ENCODE measurements at places on chromosomes 1 and 21. TPM values are rescaled to one million over a fixed set of nuclear protein-coding genes. Genes with fewer than 3 reads are reported as not detected.

- no peak for DNase-seq
- no peaks in the 10 kb centered on the region for H3K4me1 ChIP-seq
- no peaks in the 10 kb centered on the region for H3K36me3 ChIP-seq
- no peak overlapping the region for H3K27ac ChIP-seq
- no peaks in the 10 kb centered on the region for H3K27me3 ChIP-seq
Measured at GRCh38 chr21:32096411-32096810, 182.4 kb downstream of the MIS18A start.

- H3K4me1 ChIP-seq = no peaks in the 10 kb centered on the region
- no peak overlapping the region for H3K4me3 ChIP-seq
- H3K27ac ChIP-seq = no peak overlapping the region
- DNase-seq = no peak
- H3K27me3 ChIP-seq = peaks cover 37% of the 10 kb centered on the region
Measured at GRCh38 chr1:150553392-150554085, 4.3 kb downstream of the ADAMTSL4 start.

GRCh38 chr1:233334092-233334491, 6.6 kb downstream of the MAP3K21 start:
- peaks cover 2% of the 10 kb centered on the region for H3K4me1 ChIP-seq
- H3K27me3 ChIP-seq = peaks cover 3% of the 10 kb centered on the region
- no peaks in the 10 kb centered on the region for H3K36me3 ChIP-seq
- no peak overlapping the region for H3K4me3 ChIP-seq
- DNase-seq = no peak
- H3K27ac ChIP-seq = no peak overlapping the region

GRCh38 chr1:59554011-59554663, 257.2 kb downstream of the FGGY start:
- no peaks in the 10 kb centered on the region for H3K36me3 ChIP-seq
- H3K27me3 ChIP-seq = no peaks in the 10 kb centered on the region
- DNase-seq = no peak
- H3K4me3 ChIP-seq = no peak overlapping the region

Gene FMO5
- 0.95 TPM for total RNA-seq

Gene NPHS2
- not detected for total RNA-seq

Gene NKAIN1
- total RNA-seq = not detected
